Fibroblast of villous mesenchyme (primary cell): ENCODE measurements at places on chromosomes 11 and 22. TPM values are rescaled to one million over a fixed set of nuclear protein-coding genes. Genes with fewer than 3 reads are reported as not detected.

DNA sequence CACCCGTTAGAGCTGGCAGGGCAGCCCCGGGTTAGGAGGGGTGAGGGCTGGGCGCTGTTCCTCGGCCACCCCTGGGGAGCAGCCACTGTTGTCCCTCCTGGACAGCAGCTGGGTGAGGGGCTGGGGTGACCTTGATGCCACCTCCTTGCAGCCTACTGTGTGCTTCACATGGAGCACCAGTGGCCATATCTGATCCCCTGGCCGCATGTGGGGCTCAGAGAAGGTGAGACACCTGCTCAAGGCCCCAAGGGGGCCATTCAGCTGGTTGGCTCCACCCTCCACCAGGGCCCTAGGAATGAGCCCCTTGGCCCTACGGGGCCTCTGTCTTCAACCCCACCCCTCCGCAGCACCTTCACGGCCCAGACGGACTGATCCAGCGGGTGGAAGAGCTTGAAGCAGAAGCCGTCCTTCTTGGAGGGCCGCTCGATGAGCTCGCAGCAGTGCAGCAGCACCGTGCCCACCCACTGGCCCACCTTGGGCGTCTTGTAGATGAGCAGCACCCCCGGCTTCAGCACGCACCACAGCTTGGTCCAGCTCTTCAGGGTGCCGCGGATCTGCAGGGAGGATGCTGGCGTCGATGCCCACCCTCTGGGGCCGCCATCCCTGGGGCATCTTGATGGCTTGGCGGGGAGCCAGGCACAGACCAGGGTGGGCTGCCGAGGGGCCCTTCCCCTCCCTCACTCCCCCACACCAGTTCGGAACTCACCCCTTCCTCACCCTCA lies 44.9 kb downstream of the OSBPL5 start:
- no peak for DNase-seq

GRCh38 chr11:93939084-93939760 lies 81.9 kb upstream of the HEPHL1 start:
- DNase-seq: peak; percentile 21

DNA sequence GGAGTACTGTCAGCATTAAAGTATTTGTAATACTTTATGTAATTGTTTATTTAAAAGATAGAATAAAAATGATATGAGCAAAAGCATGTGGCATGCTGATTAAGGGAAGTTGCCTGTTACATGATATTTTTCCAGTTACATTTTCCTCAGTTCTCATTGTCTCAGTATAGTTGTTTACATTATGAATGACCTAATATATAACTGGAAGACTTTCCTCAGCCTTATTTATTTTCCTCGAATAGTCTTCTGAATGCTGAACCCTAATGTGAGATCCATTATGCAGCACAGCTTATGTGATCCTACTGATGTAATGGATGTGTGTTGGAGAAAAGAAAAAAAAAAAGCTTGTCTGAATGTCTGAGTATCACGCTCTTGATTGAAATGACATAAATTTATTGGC lies 95.5 kb downstream of the LUZP2 start:
- DNase-seq: no peak

- DNase-seq: no peak
Observed at GRCh38 chr22:17303441-17303839, 65.8 kb upstream of the CECR2 start.

DNA sequence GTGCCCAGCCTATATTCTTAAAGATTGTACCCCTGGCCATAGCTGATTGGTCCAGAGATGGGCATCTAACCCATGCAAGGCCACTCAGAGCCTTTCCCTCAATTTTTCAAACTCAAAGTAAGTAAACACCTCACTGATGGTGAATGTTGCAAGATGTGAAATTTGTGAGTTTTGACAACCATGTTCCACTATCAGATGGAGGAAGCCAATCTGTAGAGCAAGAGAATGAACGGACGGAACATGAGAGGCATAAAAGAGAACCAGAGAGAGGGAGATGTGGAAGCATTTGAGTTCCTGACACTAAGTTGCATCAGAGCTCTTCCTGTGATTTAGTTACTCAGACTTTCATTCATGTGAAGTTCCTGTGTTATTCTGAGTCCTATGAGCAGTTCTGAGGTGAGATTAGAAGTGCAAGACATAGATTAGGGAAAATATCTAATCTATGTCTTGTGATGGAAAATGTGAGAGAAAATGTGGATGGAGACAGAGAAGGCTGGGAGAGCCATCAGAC lies 73.3 kb downstream of the PRSS23 start:
- DNase-seq: no peak

Gene OPCML
- total RNA-seq: under 0.01 TPM in 1 of 2 replicates, not detected in the other

Gene DEFB131B
- total RNA-seq: not detected in 2 replicates
